ENCODE measurements at places on chromosomes 1 and 21.

DNA sequence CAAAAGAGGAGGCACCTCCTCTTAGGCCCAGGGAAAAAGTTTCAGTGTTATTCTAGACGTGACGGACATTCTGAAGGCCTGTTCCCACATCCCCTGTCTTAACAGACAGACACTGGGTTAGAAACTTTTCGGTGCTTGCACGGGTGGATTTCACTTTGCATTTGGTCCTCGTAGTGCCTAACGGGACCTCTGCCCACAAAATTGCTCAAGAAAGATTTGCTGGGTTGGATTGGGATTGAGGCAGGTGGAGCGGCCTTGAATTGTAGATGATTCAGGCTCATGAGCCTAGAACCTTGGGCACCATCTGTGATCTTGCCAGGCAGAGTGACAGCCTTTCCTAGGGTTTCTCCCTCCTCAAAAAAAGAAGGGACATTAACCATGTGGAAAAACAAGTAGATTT is 2.8 kb downstream of the PLA2G5 start:
- DNase-seq, result no peak

DNA sequence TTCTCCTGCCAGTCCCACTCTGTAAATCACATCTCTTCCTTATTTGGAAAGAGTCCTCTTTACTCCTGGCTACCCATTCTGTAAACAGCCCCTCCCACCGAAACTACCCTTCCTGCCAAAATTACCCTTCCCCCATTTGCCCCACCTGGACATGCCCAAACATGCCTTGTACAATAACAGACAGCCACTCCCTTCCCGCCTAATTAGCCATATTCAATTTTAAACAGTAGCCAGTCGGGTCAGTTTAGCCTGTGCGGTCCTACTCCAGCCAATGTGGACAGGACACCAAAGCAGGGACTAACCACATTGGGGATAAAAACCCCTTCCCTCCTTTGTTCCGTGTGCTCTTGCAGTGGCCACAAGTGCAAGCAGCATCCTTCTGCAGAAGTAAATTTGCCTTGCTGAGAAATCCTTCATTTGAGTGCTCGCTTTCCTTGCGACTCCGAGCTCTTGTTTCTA is 56.3 kb upstream of the MAP10 start:
- no peak for DNase-seq

- no peak for DNase-seq
These were observed 45.3 kb downstream of the TTC39A start for GRCh38 chr1:51285055-51285454.

GRCh38 chr1:29519788-29520110 is 283.4 kb downstream of the PTPRU start:
- DNase-seq, result no peak

DNA sequence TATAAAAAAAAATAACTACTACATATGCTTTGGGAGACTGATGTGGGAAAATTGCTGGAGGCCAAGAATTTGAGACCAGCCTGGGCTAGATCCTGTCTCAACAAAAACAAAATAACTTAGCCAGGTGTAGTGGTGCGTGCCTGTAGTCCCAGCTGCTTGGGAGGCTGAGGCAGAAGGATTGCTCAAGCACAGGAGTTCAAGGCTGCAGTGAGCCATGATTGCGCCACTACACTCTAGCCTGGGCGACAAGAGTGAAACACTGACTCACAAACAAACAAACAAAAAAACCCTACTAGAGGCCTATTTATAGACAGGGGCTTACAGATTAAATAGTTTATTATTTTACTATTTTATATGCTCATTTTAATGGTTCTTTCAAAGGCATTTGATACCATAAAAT is 80.0 kb downstream of the LHX4 start:
- no peak for DNase-seq

- DNase-seq, result no peak
These were observed 84.4 kb downstream of the AKT3 start for GRCh38 chr1:243765676-243766075.

DNA sequence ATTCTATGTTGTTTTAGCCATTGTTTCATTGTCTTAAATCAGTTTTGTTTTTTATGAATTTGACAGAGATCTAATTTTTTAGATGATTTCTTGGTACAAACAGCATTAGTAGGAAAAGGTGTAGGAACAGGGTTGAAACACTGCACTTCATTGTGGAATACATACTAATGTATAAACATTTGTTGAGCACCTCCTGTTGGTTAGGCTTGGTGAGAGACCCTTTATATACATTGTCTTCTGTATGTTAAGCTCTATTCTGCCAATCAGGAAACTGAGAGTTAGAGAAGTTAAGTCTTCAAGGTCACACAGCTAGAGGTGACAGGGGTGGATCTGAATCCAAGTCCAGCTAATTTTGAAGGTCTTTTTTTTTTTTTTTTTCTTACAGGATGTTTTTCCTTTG is 192.7 kb downstream of the VPS13D start:
- DNase-seq, result no peak

DNA sequence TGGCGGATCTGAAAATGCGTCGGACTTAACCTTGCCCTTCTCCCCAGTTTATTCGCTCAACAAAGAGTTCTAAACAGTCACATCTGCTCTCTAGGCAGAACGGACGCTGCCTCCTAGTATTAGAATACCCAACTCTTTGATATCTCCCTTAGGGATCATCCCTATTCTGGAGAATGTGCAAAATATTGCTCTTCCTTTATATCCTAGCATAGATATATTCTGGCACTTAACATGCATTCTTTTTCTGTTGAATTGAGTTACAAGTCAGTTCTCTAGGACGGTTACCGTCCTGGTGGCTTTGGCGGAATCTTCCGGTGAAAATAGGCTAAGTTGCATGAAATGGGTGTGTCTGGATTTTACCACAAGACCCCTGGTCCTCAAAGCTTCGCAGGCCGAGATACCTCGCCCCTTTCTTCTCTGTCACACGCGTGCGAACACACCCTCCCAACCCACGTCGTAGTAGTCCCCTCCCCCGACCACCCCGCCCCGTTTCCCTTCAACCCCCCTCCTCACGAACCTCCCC is 501 bp upstream of the DNAJC6 start:
- no peak for DNase-seq

- DNase-seq, result no peak
These were observed 99.9 kb downstream of the GLUL start for GRCh38 chr1:182291584-182292192.

GRCh38 chr1:1889847-1890505 is 911 bp downstream of the GNB1 start:
- DNase-seq, result no peak

DNA sequence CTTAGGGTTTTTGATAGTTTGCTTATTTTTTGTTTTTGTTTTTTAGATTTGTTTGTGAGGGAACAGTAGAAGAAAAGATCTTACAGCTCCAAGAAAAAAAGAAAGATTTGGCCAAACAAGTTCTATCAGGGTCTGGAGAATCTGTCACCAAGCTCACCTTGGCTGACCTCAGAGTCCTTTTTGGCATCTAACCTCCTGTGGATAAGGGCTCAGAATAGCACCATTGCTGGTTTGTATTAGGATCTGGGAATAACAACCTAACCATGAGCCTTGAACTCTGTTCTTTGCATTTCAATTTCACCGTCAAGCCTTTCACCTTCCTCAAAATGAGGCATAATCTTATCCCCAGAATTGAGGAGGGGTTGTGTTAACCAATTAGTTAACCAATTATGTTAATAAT is 20.2 kb downstream of the TRIM45 start:
- no peak for DNase-seq

DNA sequence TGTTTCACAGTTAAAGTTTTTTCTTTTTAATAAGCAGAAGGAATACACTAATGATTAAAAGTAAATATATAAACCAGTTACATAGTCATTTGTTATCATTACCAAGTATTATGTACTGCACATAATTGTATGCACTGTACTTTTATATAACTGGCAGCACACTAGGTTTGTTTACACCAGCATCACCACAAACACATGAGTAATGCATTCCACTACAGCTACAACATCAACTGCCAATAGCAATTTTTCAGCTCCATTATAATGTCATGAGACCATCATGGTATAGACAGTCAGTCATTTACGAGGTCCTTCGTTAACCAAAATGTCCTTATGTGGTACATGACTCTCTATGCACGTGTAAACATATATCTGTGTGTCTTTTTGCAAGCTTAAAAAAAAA is 35.2 kb downstream of the SCYL3 start:
- DNase-seq, result no peak

GRCh38 chr1:66265796-66266195 is 268.2 kb upstream of the SGIP1 start:
- DNase-seq, result no peak

- DNase-seq, result no peak
These were observed 153.0 kb downstream of the HLX start for GRCh38 chr1:221032204-221032585.

GRCh38 chr1:109502364-109502851 is 7.1 kb downstream of the AMIGO1 start:
- DNase-seq, result peak; percentile 39

DNA sequence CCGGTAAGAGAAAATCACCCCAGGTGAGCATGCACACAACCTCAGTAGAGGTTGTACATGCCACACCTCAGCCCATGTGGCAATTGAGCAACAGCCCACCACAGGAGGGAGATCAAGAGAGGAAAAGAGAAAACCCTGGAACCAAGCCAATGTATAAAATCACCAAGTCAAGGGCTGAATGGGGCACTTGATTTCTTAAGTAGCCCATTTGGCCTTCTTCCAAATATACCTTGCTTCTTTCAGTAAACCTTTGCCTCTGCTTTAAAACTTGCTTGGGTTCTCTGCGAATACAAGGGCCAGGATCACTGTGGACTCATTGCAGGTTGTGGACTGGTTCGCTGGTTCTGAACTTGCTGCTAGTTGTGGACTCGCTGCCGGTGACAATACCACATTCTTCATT is 1814.0 kb downstream of the PLA2G4A start:
- DNase-seq, result no peak

GRCh38 chr1:76581712-76582111 is 285.6 kb upstream of the ST6GALNAC5 start:
- DNase-seq, result no peak

- peak; percentile 15 for DNase-seq
These were observed at the start of gene DOP1B for GRCh38 chr21:36156815-36157670. TSS of gene DOP1B (plus strand) at chr21:36156824. CDS start at chr21:36164734, 7,910 bp downstream.

DNA sequence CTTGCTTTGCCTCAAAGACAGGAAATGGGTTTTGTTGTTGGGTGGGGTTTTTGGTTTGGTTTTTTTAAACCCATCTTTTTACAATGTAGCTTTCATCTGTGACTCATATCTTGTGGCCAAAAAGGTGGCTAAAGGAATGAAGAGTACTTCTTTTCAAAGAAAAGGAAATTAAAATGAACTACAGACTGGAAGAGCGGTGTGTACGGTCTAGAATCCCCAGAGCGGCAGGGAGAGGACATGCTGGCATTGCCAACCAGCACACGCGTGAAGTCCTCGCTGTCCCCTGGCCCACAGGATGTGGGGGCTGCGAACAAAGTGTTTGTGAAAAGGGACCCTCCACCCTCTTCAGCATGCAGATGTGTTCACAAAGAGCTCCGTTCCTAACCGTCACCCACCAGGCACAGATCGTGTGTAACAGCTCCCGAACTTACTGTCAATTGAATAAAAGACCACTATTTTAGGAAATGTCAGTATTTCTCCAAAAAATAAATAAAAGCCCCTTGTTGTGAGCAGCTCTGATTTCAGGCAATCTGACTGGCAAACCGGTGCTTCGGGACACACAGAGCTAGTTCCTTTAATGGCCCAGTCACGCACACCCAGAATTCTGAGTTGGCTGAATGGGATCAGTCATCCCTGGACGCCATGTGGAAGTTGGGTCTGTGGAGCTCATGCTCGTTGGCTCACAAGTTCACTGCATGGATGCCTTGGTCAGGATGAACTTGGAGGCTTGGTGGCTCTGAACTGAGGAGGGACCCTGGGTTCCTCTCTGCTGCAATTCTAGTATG is 602.9 kb downstream of the NPHP4 start:
- DNase-seq, result no peak

GRCh38 chr1:27525296-27526272 is 35.6 kb upstream of the WASF2 start:
- peak; percentile 20 for DNase-seq

- no peak for DNase-seq
These were observed 603.3 kb downstream of the PTPRC start for GRCh38 chr1:199242147-199242546.

DNA sequence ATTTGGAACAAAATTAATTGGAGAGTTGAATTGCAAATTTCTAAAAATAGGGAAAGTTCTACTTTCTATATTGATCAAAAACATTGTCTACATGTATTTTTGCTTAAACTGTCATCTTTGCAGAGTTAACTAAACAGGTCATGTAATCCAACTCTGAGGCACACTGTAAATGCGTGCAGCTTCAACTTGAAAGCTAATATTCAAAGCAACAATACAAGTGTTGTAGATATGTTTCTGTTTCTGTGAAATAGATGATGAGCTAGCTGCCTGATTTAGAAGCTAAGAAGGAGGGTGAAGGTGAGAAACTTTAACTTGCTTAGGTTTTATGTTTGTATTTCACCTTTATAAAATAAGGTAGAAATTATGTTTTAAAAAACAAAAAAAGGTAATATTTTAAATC is 77.2 kb downstream of the IVNS1ABP start:
- no peak for DNase-seq

DNA sequence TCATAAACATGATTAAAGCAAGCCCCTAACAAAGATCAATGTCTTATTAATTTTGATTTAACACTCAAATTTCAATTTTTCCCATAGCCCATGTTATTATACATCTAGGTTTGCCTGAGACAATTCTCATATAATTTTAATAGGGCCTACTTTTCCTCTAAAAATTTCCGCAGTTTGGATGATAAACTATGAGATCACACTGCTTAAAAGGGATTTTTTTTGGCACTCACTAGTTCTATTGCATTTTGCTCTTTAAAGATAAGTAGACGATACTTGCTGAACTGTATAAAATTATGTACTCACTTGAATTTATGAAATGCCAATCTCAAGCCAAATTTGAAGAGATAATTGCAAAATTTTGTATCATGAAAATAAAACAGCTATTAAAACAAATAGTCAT is 480.4 kb upstream of the ZRANB2 start:
- DNase-seq, result no peak

DNA sequence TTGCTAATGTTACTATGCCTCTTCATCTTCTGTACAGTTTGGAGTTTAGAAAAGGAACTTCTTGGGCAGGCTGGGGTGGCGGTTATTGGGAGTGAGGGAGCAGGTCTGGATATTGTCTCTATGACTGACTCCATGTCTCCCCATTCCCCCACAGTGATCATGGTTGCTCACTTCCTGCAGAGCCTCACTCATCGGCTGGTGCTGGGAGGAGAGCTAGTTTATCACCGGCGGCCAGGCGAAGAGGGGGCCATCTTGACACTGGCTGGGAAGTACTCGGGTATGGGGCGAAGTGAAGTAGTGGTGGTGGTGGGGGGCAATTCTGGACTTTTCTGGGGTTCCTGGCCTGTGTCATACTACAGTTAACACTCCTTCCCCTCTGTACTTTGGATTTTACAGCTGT is 2.2 kb downstream of the TOMM40L start:
- no peak for DNase-seq

- peak; percentile 2 for DNase-seq
These were observed 34.1 kb downstream of the TMCO4 start for GRCh38 chr1:19765623-19766022.

All from activated CD4-positive, alpha-beta T cell treated with anti-CD3 and anti-CD28 coated beads, Interleukin-2, amount 50 U/mL, for 4 hours (primary cell).